Activated T-cell treated with anti-CD3 and anti-CD28 coated beads, Interleukin-2, amount 50 U/mL, for 4 hours (primary cell): ENCODE measurements at places on chromosomes 2 and 18.

DNA sequence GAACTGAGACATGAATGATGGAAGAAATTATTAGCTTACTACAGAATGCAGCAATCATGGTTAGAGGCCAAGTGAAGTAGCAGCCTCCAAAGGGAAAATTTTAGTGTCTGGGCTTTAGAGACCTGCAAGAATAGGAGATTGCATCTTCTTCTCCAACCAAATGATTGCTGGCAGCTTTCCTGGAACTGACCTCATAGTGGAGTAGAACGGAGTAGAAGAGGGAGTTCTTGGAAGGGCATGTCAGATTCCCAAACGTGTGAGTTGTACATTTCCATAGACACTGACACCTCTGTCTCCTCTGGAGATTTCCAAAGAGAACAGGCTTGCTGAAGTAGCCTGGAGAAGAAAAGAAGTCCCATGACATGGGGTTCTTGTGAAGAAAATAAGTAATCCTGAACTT is 169.8 kb upstream of the ERBB4 start:
- no peak for DNase-seq

DNA sequence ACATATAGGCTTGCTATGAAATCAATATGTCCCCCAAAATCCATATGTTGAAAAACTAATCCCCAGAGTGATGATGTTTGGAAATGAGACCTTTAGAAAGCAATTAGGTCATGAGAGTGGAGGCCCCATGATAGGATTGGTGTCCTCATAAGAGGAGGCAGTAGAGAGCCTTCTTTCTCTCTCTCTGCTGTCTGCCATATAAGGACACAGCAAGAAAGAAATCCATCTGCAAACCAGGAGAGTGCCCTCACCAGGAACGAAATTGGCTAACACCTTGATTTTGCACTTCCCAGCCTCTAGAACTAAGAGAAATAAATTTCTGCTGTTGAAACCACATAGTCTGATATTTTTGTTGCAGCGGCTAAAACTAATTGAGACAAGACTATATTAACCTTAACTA is 89.5 kb downstream of the NBAS start:
- DNase-seq, result no peak

GRCh38 chr2:30316408-30316807 is 85.1 kb downstream of the LBH start:
- DNase-seq, result no peak

DNA sequence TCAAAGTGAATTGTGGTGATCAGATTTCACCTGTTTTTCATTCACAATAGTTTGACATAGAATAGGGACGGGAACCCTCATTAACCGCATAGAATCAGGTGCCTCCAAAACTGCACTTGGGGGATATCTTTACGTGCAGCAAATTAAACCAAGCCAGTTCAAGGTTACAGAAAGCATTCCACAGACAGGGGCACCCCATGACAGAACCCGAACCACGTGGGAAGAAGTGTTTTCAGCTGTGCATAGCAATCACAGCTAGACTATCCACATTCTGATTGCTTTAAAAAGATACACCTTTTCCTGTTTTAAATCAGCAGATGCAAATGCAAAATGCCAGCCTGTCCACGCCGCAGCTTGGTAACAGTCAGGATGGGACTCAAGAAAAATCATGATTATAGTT is 205.8 kb downstream of the ANAPC1 start:
- DNase-seq, result no peak

DNA sequence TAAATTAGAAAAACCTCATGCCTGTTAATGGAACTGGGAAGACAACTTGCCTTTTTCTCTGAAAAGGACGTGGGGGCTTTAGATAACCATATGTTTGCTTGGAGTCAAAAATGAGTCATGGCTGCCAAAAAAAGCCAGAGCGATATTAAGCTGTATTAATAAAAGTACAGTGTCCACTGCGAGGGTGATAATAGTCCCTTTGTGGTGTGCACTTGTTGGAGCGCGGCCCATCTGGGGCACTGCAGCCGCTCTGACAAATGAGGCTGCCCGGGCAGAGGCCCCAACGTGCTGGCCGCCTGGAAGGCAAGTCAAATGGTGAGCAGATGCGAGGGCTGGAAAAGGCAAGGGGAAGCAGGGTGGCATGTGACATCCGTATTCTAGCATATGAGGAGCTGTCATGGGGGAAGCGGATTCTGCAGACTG is 103.3 kb upstream of the NCK2 start:
- DNase-seq, result no peak

DNA sequence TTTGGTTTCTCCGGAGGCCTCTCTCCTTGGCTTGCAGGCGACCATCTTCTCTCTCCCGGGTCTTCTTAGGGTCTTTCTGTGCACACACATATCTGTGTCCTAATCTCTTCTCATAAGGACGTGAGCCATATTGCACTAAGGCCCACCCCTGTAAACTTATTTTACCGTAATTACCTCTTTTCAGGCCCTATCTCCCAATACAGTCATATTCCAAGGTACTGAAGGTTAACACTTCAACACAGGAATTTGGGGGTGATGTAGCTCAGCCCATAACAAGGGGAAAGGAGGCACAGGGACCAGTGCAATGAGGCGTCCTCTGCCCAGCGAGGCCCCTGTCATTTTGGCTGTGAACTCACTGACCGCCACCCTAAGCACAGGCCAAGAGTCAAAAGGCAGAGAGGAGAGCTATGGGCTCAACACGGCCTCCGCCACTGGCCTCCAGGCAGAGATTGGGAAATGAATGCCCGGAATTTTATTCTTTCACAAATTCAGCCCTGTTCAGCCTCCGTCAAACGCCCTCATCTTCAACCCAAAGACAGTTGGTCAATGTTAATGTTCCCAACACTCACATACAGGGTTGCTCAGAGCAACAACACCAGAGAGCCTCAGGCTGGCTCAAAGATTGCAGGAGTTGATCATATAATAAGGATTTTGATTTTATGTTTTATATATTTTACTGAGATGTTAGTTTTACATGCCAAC is 15.9 kb upstream of the NMUR1 start:
- no peak for DNase-seq

DNA sequence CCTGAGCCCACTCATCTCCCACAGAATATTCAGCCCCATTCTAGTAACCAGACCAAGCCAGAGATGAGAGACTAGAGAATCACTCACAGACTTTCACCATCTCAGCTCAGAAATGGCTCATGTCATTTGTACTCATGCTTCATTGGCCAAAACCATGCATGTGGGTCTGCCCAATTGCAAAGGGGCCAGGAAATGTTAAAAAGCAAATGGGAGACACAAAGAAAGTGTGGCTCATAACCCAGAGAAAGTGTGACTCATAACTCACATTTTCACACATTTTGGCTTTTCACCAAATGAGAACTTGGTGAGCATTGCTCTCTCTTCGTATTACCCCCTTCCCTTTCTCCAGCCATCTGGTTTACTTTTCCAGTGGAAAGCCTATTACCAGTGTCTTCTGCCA is 66.2 kb downstream of the MDH1 start:
- DNase-seq, result no peak

DNA sequence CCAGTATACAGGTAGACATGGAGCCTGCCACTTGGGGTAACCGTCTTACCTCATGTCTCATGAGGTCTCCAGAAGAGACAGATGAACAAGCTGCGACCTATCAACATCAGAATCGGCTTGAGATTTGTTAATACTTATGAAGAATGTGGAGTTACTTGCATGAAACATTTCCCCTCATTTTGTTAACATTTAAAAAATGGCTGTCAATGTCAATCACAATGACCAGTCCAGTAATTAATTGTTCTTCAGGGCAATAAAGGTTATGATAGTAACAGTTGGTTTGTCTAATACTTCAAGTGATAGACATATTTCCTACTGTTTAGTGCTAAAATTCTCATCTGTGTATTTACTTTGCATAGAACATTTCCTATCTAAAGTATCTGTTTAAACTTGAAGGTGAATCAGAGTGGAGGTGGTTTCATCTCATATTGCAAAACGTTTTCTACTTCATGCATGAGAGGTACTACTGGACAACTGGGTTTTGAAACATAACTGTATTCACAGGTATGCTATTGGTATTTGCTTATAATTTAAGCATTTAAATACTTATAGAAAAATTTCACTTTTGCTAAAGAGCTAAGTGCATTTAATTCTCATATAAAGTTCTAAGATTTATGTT is 15.1 kb downstream of the SERTAD2 start:
- no peak for DNase-seq

DNA sequence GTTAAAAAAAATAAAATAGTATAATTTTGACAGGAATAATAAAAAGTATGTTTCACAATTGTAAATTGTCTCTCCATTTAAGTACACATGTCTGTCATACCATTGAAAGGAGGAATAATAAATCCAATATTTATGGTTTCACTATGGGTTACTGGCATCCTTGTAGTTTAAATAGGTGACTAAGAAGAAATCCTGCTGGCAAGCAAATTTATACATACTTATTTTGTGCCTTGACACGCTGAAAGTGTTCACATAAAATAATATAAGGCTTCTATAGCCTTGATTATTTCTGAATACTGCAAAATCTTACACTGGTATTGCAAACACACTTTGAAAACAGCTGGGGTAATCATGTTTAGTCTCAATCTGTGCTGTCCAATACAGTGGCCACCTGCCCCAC is 138.3 kb upstream of the ETAA1 start:
- DNase-seq, result no peak

- no peak for DNase-seq
Measured at GRCh38 chr2:117603567-117603966, 210.9 kb upstream of the DDX18 start.

- no peak for DNase-seq
Measured at GRCh38 chr2:206615417-206616089, 26.7 kb upstream of the FAM237A start.

- no peak for DNase-seq
Measured at GRCh38 chr2:33904801-33905200, 305.7 kb upstream of the FAM98A start.

DNA sequence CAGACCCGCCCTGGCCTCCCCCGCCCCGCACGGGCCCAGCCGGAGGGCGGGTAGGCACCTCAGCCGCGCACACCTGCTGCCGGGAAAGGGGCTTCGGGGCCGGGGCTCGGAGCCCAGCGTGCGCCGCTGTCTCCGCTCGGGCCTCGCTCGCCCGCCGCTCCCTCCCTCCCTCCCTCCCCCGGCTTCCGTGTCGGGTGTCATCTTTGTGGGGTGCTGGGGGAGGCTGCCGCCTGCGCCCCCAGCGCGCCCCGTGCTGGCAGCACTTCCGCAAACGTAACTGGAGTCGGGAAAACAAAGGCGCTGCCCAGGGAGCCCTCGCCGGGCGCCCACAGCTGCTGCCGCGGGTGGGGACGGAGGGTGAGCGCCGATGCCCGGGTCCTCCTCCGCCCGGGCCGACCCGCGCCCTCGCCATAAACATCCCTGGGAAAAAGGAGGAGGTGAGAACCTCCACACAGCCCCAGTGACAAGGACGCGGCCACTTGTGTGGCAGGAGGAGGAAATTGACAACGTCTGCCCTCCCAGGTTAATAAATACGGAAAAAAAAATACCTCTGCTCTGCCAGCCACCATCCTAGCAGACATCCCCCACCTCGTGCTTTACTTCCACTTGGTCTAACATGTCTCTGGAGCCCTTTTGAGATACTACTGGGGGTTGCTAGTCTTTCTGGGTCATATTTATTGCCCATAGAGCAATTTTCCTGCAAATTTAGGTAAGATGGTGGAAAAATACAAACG is 550 bp downstream of the MFSD6 start:
- peak; percentile 76 for DNase-seq

- DNase-seq, result no peak
Measured at GRCh38 chr18:12406371-12407111, 1.2 kb upstream of the PRELID3A start.

- DNase-seq, result no peak
Measured at GRCh38 chr2:107358362-107358761, 468.3 kb upstream of the RGPD4 start.

- DNase-seq, result no peak
Measured at GRCh38 chr2:21779786-21780185, 656.0 kb downstream of the TDRD15 start.

GRCh38 chr2:130819608-130820278 is 17.0 kb upstream of the ARHGEF4 start:
- no peak for DNase-seq

DNA sequence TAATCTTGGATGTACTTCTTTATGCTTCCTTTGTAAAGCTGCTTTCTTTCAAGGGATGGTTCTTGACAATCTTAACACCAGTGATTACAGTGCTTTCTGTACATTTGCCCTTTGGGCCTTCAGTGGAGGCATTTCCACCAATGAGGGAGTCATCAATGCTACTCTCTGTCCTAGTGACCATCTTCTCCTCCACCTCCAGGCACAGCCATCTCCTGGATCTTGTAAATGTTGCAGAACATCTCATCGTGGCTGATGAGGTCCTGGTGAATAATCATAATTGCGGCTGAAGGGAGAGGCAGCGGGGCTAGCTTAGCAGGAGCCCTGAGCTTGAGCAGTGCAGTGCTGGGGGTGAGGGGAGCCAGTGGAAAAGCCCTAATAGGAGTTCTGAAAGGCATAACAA is 32.5 kb downstream of the IDH1 start:
- no peak for DNase-seq

DNA sequence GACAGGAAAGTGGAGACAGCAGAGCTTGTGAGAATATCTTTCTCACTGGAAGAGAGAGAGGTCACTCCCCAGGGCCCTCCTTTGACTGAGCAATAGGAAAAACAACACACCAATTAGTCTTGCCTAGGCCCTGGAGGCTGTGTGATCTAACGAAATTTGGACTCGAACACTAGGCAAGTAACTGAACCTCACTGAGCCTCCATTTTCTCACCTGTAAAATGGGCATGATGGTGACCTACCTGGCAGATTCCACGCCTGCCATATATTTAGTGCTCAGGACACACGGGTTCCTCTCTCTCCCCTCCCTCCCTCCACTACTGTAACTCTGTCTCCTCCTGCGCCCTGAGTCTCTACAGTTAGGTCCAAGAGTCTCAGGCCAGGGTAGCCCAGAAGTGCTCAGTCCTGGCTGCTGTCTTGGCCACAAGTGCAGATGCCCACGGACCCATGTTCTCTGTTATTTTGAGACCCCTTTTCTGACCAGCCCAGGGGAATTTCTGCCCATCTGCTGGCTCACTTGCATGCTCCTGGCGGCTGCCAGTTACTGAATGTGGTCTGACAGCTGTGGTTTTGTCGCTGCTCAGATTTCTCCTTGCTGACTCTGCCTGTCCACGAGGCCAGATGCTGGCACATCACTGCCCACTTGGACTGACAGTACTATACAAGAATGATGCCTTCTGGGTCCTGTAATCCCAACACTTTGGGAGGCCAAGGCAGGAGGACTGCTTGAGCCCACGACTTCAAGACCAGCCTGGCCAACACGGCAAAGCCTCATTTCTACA is 9.6 kb upstream of the GIGYF2 start:
- DNase-seq, result no peak

GRCh38 chr18:9081940-9082339 is 20.6 kb upstream of the NDUFV2 start:
- no peak for DNase-seq

DNA sequence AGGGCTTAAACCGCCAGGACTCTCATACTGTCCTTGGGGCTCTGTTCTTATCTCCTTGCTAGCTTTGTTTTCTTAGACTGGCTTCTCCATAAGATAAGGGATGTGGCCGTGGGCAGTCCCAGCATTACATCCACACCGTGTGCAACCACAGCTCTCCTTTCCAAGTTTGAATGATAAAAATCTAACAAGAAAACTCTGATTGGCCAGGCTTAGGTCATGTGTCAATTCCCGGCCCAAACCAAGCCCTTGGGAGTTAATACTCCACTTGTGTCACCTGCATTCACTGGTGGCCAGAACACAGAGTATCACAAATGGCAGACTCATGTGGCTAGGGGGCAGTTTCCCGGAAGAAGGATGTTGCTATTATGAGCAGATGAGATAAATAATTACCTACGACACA is 43.2 kb upstream of the KDM3A start:
- no peak for DNase-seq
